ENCODE measurements at places on chromosomes 13 and 19. TPM values are rescaled to one million over a fixed set of nuclear protein-coding genes. Genes with fewer than 3 reads are reported as not detected.
A peak's percentile ranks its signal among the peaks of the same experiment; 100 is the strongest.

GRCh38 chr13:37187105-37187504 is 81.6 kb upstream of the CSNK1A1L start:
- DNase-seq = no peak

DNA sequence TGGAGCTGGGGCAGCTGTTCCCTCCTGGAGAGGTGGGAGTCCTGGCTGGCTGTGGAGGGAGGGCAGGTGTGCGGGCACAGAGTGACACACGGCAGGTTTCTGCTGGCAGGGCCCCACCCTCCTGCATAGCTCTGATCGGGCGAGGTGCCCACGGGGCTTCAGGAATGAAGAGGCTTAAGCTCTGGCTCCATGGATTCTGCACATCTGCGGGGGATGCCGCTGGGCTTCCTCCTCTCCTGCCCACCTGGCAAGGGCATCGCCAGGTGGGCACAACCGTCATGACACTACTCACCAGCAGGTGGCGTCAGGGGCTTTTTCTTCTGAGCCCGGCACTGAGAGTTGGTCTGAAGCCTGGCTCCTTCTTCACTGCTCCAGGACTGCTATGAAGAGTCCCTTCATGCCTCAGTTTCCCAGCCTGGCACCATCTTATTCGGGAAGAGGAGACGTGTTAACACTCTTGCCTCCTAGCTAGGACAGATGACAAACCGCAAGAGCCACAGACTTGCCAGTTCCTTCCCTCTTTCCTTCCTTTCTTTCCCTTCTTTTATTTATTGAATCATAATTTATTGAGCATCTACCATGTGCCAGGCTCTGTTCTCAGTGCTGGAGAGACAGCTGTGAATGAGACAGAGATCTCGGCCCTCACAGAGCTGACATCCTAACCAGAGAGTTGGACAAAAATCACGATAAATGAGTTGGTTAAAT is 15.2 kb upstream of the PAK4 start:
- peak; percentile 66 for DNase-seq

DNA sequence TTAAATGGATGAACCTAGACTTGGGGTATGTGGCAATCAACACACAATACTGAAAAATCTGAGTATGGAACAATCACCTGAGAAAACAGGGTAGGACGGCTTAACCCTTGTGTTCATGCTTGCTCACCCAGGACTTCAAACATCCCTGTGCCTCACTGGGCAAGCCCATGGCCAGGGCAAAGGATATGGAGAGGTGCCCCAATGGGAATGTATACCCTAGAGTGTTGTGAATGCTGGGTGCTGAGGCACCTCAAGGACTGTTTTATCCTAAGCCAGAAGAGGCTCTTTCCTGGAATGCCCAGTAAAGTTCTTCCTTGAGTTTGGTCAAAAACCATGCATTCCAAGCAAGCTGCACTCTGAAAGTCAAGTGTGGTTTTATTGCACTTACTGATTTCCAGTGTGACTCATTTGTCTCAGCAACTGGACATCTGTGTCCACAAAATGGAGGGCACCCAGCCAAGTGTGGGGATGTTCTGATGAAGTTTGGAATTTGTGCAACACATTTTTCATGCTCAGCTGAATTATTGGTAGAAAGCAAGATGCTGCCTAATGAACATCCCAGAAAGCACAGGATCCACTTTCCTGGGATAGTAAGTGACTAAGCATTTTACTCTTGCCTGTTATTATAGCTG is 531.3 kb downstream of the RFC3 start:
- no peak for DNase-seq

DNA sequence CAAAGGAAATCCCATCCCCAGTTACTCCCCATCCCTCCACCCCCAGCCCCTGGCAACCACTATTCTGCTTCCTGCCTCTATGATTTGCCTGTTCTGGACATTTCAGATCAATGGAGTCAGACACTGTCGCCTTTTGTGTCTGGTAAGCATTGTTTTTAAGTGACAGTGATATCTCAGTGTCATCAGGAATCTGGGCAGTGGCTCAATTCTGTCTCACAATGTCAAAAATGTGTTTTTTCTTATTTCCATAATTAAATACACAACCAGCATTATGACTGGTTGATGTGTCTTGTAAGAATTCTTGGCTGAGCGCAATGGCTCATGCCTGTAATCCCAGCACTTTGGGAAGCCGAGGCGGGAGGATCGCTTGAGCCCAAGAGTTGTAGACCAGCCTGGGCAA is 20.2 kb upstream of the PGLS start:
- no peak for DNase-seq

GRCh38 chr19:3344608-3345598 is 21.5 kb upstream of the NFIC start:
- DNase-seq = no peak

DNA sequence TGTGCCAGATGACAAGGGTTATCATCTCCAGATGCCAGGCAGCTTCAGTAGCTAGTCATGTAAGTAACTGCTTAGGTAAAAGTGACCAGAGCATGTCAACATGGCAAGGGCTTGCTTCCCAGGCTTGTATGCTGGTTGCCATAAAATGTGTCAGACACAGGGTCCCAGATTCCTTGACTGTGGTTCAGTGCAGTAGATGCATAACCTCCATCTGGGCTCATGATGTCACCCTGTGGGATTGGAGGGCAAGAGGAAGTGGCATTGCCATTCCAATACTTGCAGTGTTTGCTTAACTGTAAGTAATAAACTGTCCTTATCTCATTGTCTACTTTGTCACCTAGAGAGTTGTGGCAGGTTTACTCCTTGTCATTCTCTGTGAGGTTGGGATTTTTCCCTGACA is 226.8 kb downstream of the PCDH17 start:
- DNase-seq = no peak

- DNase-seq = no peak
These were observed 833 bp downstream of the GAMT start for GRCh38 chr19:1400281-1401137.

DNA sequence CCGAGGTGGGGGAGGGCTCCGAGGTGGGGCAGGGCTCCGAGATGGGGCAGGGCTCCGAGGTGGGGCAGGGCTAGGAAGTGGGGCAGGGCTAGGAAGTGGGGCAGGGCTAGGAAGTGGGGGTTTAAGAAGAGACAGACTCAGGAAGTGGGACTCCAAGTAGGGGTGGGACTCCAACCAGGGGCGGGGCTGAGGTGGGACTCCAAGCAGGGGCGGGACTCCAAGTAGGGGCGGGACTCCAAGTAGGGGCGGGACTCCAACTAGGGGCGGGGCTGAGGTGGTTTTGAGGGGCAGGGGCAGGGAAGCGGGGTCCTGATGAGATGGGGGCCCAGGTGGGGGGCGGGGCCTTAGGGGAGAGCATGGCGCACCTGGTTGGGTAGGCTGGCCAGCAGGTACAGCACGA is 13.6 kb downstream of the CFD start:
- DNase-seq = no peak

GRCh38 chr13:34421347-34421719 is 520.7 kb upstream of the NBEA start:
- no peak for DNase-seq

DNA sequence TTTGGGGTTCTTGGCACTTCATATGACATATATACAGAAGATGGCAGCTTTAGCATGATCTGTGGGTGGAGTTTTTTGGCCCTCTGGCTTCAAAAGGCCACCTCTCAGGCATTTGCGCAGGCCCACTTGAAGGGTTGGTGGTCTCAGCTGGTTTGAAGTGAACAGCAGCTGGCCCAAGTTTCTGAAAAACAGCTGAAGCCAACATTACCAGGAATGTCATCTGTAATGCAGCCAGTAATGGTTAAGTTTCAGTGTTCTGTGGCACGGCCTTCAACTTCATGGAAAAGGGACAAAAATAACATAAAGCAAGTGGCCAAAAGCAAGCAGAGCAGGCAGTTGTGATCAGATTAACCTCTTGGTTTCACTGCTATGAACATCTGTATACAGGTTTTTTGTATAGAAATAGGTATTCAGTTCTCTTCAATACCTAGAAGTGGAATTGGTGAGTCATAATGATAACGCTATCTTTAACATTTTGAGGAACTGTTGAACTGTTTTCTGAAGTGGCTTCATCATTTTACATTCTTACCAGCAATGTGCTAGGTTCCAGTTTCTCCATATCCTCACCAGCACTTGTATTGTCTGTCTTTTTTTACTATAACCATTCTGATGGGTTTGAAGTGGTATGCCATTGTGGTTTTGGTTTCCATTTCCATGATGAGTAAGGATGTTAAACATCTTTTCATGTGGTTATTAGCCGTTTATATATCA is 245.4 kb downstream of the SHISA2 start:
- DNase-seq = no peak

- no peak for DNase-seq
These were observed 8.9 kb upstream of the MYO1F start for GRCh38 chr19:8585894-8586750.

GRCh38 chr19:38148337-38148736 is 75.7 kb downstream of the DPF1 start:
- DNase-seq = no peak

DNA sequence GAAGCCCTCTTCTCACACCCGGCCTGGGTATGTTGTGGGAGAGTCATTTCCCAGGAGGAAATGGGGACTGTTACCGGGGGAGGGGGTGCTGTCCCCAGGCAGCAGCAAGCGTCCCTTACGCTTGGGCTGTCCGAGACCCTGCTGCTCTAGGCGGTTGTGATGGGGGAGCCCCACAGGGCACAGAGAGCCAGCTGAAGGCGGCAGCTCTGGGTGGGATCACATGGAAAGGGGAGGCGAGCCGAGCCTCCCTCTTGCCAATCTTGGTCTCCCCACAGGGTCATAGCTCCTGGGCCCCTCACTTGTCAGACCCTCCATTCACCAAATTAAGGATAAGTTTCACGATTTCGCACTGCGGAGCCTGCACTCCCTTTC is 22.0 kb downstream of the EPN1 start:
- no peak for DNase-seq

GRCh38 chr13:82751206-82751605 is 1131.1 kb downstream of the SLITRK1 start:
- DNase-seq = no peak

GRCh38 chr13:20666948-20667347 is 36.6 kb upstream of the IL17D start:
- no peak for DNase-seq

DNA sequence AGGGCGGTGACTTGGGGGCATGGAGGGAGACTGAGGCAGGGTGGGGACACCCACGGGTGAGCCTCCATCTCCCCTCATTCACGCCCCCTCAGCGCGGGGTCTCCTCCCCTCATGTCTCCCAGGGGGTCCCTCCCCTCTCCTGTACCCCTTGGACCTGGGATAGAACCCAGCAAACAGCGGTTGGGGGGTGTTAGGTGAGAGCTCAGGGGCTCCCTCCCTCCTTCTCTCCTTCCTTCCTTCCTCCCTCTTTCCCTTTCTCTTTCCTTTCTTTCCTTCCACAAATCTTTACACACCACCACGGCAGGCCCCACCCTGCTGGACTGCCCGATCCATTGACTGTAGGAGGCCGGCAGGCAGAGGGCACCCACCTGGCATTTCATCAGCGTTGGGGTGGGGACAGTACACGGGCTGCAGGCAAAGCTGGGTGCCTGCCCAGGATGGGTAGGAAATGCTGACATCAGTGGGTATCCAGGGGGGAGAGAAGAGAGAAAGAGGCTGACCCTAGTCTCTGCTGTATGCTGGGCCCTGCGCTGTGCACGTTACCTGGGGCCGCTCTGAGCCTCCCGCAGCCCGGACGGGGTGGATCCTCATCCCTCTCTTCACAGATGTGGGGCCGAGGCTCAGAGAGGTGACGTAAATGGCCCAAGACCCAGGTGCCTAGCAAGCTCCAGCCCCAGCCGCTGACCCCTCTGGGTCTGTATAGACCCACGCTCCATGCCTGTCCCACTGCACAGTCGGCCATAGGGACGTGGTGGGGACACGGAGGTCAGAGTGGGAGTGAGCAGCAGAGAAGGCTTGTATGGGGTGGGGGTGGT is 3.5 kb downstream of the SSC5D start:
- DNase-seq = no peak

DNA sequence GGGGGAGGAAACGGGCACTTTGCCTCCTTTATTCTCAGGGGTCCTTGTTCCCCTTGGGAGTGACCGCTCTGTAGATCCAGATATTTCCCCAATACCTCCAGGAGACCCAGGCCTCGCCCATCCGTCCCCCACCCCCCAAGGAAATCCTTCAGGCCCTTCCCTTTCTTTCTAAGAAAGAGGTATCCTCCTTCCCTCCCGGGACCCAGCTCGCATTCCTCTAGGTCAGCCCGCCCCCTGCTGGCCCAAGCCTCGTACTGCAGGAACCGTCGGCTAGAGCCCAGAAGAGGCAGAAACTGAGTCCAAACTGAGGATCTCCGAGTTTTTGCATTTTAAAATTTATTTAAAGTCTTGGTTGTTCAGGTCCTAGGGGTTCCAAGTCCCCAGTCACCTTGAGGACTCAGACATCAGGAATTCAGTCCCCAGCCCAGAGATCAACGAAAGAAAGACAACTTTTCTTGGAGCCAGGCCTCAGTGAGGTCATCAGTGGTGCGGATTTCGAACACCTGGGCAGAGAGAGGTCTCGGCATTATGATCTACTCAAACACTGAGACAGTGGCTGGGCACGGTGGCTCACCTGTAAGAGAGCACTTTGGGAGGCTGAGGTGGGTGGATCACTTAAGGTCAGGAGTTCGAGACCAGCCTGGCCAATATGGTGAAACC is 7.5 kb upstream of the LRFN1 start:
- DNase-seq = peak; percentile 77

DNA sequence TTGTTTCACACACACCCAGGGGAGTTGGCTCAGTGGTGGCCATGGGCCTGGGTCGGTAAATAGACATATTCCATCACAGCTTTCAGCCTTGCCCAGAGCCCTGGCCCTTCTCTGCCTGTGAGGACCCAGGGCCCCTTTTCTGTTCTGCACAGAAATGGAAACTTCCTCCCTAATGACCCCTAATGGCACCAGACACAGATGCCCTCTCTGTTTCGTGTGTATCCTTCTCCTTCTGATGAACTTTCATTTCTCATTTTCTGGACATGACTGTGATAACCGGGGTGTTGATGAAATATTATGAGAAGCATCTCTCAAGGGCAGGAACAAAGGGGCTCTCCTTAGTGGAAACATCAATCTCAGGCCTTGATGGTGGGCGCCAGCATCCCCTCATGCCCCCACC is 12.8 kb downstream of the LILRA1 start:
- no peak for DNase-seq

Gene GGACT
- 6.5 TPM for total RNA-seq

Gene ITM2B
- total RNA-seq = 102 TPM

Gene SLC46A3
- 8.6 TPM for total RNA-seq

Gene KLF1
- 0.12 TPM for total RNA-seq

Gene NAPSA
- 1.4 TPM for total RNA-seq

Gene FGF21
- total RNA-seq = not detected

Gene CACNG6
- total RNA-seq = not detected

Gene SCN1B
- 0.47 TPM for total RNA-seq

Gene DGKH
- total RNA-seq = 1.6 TPM
